Fibroblast of lung (primary cell): ENCODE measurements at places on chromosomes 1 and 21. TPM values are rescaled to one million over a fixed set of nuclear protein-coding genes. Genes with fewer than 3 reads are reported as not detected.

F13B gene
- total RNA-seq: not detected in 2 replicates

OR2M3 gene
- under 0.01 TPM in 1 of 2 replicates, not detected in the other for total RNA-seq

OR6N1 gene
- not detected in 2 replicates for total RNA-seq

INAVA gene
- total RNA-seq: not detected in 2 replicates

RUNX3 gene
- total RNA-seq: 0.26 and 0.66 TPM in 2 replicates

PPP2R5A gene
- total RNA-seq: 25.9 and 35.2 TPM in 2 replicates

DNA sequence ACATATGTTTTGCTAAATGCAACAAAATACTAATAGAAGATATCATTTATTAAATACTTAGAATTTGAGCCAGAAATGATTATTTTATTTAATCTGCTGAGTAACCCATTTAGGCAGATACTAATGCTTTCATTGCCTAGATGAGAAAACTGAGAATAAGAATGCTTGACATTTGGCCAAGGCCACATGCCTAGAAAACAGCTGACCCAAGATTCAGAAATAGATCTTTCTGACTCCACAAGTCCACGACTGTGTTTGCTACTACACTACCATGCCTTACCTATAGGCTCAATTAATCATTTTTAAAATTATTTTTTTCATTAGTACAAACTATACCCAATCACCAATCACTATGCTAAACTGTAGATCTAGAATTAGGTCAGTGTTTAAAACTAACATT, 129.7 kb downstream of the ATP1B1 start:
- no peaks in the 10 kb centered on the region for H3K27me3 ChIP-seq
- no peak overlapping the region for H3K27ac ChIP-seq
- H3K4me1 ChIP-seq: no peaks in the 10 kb centered on the region

DNA sequence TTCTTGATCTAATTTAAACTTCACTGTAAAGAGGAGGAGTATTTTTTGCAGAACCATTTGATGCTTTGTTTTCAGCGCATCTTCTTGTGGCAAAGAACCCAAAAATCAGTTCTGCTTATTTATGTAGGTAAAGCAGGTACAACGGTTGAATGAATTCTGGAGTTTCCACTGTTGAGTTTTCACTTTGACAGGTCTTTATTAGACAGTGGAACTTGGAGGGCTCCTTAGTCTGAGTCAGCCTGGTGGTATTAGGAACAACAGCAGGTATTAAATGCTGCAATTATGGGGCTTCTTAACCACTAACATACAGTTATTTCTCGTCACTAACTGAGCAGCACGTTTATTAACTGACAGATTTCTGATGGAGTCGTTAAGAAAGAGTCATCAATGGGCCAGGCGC, 1.2 kb downstream of the LRIG2 start:
- peak overlapping the region; percentile 85 for H3K4me3 ChIP-seq
- no peaks in the 10 kb centered on the region for H3K4me1 ChIP-seq
- no peak overlapping the region for H3K27ac ChIP-seq
- H3K36me3 ChIP-seq: peaks cover 3% of the 10 kb centered on the region
- DNase-seq: peak; percentile 50
- no peaks in the 10 kb centered on the region for H3K27me3 ChIP-seq

GRCh38 chr1:156707417-156708217, 2.2 kb upstream of the CRABP2 start:
- H3K36me3 ChIP-seq: no peaks in the 10 kb centered on the region
- peaks cover 51% of the 10 kb centered on the region for H3K4me1 ChIP-seq
- no peak overlapping the region for H3K4me3 ChIP-seq
- H3K27me3 ChIP-seq: no peaks in the 10 kb centered on the region
- H3K27ac ChIP-seq: peak overlapping the region; percentile 63

DNA sequence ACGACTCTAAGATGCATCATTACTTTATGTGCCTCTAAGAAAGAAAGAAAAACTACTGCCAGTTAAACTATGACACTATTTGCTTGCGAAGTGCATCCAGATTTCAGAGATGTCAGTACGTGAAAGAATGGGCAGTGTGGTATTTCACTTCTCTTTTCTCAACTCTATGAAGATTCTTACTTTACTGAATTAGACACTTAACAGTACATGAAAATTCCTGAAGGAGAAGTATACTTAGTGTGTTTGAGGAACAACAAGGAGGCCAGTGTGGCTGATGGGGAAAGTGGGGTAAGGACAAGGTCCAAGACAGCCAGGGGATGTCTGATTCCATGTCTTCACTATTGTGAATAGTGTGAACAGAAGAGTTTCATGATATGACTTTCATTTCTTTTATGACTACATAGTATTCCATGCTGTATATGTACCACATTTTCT, 53.9 kb upstream of the HSD17B7 start:
- no peak overlapping the region for H3K4me3 ChIP-seq
- H3K27ac ChIP-seq: no peak overlapping the region
- H3K36me3 ChIP-seq: peaks cover 8% of the 10 kb centered on the region
- H3K4me1 ChIP-seq: peaks cover 4% of the 10 kb centered on the region
- no peaks in the 10 kb centered on the region for H3K27me3 ChIP-seq
- DNase-seq: no peak

GRCh38 chr1:215872658-215873057, 305.6 kb downstream of the KCTD3 start:
- no peak overlapping the region for H3K4me3 ChIP-seq
- H3K27me3 ChIP-seq: no peaks in the 10 kb centered on the region
- H3K36me3 ChIP-seq: no peaks in the 10 kb centered on the region
- DNase-seq: no peak

GRCh38 chr21:27424601-27425000, 457.7 kb upstream of the ADAMTS5 start:
- DNase-seq: no peak
- no peaks in the 10 kb centered on the region for H3K27me3 ChIP-seq
- H3K4me1 ChIP-seq: peaks cover 24% of the 10 kb centered on the region
- no peak overlapping the region for H3K4me3 ChIP-seq

DNA sequence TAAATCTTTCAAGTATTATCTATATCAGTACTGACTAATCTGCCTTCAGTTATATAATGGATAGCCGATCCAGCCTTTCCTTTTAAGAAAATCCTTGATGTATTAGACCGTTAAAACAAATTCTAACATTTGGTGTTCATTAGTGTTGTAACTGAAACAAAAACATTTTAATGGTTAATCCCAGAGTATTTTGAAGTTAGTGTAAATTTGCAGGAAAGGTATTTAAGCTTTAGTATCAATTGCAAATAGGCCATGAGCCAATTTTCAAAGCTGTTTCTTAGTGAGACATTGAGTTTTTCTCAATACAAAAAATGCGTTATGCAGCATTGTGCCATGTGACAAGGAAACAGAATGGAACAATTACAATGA, 29.6 kb downstream of the DISP1 start:
- no peak overlapping the region for H3K4me3 ChIP-seq
- no peaks in the 10 kb centered on the region for H3K27me3 ChIP-seq
- no peak for DNase-seq
- H3K4me1 ChIP-seq: no peaks in the 10 kb centered on the region
- no peak overlapping the region for H3K27ac ChIP-seq

GRCh38 chr1:103948526-103948925, 198.8 kb downstream of the AMY1C start:
- H3K27me3 ChIP-seq: no peaks in the 10 kb centered on the region
- peak; percentile 14 for DNase-seq
- H3K4me1 ChIP-seq: no peaks in the 10 kb centered on the region
- no peak overlapping the region for H3K27ac ChIP-seq

DNA sequence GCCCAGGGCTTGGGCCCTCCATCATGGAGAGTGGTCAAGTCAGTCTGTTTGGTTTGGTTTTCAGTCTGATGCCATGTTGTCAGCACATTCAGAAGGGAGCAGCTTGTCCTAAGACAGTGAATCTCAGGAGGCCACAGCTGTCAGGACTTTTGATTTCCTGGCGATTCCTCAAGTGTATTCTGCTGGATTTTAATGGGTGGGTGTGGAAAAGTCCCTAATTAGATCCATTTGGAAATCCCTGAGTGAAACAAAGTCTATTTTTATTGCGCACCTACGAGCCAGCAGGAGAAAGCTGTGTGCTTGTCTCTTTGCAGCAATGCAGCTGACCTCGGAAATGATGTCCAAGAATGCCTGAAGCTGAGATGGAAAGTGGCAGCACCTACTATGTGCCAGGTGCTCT, 21.6 kb upstream of the FHAD1 start:
- H3K4me3 ChIP-seq: no peak overlapping the region
- H3K4me1 ChIP-seq: no peaks in the 10 kb centered on the region
- no peaks in the 10 kb centered on the region for H3K27me3 ChIP-seq
- DNase-seq: no peak

DNA sequence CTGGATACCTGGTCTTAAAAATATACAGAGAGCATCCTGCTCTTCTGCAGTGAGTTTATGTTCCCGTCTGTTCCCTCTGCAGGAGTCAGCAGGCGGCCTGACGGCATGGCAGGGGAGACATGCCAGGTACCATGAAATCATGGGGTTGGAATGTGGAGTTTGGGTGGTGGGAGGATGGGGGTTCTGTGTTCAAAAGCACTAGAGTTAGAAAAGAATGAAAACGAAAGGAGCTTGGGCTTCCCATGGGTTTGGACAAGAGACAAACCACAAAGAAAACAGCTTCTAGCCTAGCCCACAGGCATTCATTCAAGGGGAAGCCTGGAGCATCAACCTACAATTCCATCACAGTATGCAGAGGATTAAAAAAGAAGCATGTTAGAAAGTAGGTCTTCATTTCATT, 59.9 kb downstream of the WARS2 start:
- H3K36me3 ChIP-seq: no peaks in the 10 kb centered on the region
- DNase-seq: peak; percentile 87

GRCh38 chr1:99731384-99731783, 35.1 kb downstream of the FRRS1 start:
- no peaks in the 10 kb centered on the region for H3K4me1 ChIP-seq
- no peak overlapping the region for H3K4me3 ChIP-seq
- H3K27ac ChIP-seq: no peak overlapping the region
- H3K36me3 ChIP-seq: no peaks in the 10 kb centered on the region
- no peaks in the 10 kb centered on the region for H3K27me3 ChIP-seq

DNA sequence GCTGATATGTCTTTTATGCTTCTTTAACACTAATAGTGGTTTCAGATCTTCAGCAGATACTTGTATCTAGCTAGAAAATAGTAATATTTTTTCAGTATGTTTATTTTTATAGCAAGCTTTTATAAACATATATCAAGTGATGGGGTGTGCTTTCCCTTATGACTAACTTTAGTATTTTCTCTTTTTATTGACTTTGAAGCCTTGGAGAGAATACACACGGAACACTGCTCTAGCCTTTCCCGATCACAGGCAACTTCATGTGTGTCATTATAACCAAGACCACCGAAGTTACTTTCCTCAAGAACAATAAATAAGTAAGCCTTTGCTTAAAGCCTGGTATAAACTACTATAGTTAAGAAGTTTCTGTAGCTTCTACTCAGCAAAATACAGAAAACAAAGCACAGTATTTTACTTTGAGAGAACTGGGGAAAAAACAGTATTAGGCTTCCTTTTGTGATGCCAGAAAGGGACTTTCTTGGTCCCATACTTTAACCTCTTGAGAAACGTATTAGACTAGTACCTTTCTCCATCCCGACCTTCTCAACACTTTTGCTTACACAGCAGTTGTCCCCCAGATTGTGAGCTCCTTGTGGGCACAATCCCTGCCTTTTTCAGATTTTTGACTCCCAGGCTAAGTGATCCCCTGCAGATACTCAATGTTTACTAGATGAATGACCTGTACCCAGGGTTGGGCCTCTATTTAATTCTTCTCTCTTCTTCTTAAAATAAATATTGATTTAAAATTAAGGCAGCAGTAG, 3.3 kb downstream of the ADSS2 start:
- peaks cover 22% of the 10 kb centered on the region for H3K4me1 ChIP-seq
- peak overlapping the region; percentile 89 for H3K4me3 ChIP-seq
- no peaks in the 10 kb centered on the region for H3K36me3 ChIP-seq
- H3K27ac ChIP-seq: no peak overlapping the region

DNA sequence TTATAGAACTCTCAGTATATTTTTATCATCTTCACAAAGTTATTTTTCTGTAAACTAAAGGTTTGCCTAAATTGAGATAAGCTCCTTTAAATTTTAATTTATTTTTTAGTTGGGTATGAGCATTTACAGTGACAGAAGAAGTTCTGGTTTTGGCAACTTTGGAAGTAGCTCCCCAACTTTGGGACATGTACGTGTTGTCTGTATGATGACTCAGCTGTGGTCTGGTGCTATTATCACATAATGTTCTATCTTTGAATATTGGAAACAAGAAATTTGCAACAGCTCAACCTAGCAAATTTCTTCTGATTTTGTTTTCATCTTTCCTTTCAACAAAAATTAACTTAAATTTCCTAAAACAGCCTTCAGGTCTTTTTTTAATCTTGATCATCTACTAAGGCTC, 46.6 kb upstream of the C1orf105 start:
- H3K27me3 ChIP-seq: no peaks in the 10 kb centered on the region
- H3K36me3 ChIP-seq: no peaks in the 10 kb centered on the region
- no peaks in the 10 kb centered on the region for H3K4me1 ChIP-seq
- no peak overlapping the region for H3K4me3 ChIP-seq
- H3K27ac ChIP-seq: no peak overlapping the region
- DNase-seq: peak; percentile 34

- H3K4me1 ChIP-seq: no peaks in the 10 kb centered on the region
- H3K4me3 ChIP-seq: no peak overlapping the region
- H3K27ac ChIP-seq: no peak overlapping the region
Observed at GRCh38 chr1:76209238-76209637, 134.7 kb downstream of the ST6GALNAC3 start.

DNA sequence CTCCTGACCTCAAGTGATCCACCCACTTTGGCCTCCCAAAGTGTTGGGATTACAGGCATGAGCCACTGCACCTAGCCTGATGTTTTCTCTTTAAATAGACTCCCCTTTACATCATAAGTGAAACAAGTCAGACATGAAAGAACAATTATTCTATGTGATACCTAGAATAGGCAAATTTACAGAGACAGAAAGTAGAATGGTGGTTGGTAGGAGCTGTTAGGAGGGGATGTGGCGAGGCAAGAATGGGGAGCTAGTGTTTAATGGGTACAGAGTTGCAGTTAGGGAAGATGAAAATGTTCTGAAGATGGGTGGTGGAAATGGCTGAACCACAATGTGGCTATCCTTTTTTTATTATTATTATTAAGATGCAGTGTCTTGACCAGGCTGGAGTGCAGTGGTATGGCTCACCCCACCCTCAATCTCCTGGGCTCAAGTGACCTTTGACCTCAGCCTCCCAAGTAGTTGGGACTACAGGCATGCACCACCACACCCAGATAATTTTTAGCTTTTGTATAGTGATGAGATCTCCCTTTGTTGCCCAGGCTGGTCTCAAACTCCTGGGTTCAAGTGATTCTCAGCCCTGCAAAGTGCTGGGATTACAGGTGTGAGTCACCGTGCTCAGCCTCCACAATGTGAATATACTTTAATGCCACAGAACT, 28.4 kb downstream of the ELF3 start:
- no peak for DNase-seq
- H3K36me3 ChIP-seq: no peaks in the 10 kb centered on the region
- no peak overlapping the region for H3K27ac ChIP-seq
- H3K4me1 ChIP-seq: peaks cover 2% of the 10 kb centered on the region
- H3K4me3 ChIP-seq: no peak overlapping the region

- H3K36me3 ChIP-seq: no peaks in the 10 kb centered on the region
- no peak for DNase-seq
- H3K4me3 ChIP-seq: no peak overlapping the region
- no peaks in the 10 kb centered on the region for H3K4me1 ChIP-seq
Observed at GRCh38 chr1:230375147-230375546, 51.0 kb downstream of the PGBD5 start.

GRCh38 chr21:39327727-39328126, 14.3 kb upstream of the BRWD1 start:
- H3K27ac ChIP-seq: no peak overlapping the region
- DNase-seq: no peak
- H3K4me3 ChIP-seq: no peak overlapping the region
- H3K27me3 ChIP-seq: no peaks in the 10 kb centered on the region

GRCh38 chr1:41648230-41648629, 163.7 kb upstream of the EDN2 start:
- H3K4me1 ChIP-seq: peaks cover 2% of the 10 kb centered on the region
- no peak for DNase-seq
- no peaks in the 10 kb centered on the region for H3K27me3 ChIP-seq
